Diencephalon (tissue), 1 donor: ENCODE measurements at places on chromosomes 13 and 19. TPM values are rescaled to one million over a fixed set of nuclear protein-coding genes. Genes with fewer than 3 reads are reported as not detected.

GFY gene
- total RNA-seq: not detected

ZNF226 gene
- total RNA-seq: 53.1 TPM

GPR18 gene
- not detected for total RNA-seq

CGB8 gene
- not detected for total RNA-seq

ZBTB7A gene
- 2.5 TPM for total RNA-seq

NALCN gene
- 63.0 TPM for total RNA-seq

C19orf81 gene
- not detected for total RNA-seq

EMC10 gene
- 68.5 TPM for total RNA-seq

SIGLEC14 gene
- 1.2 TPM for total RNA-seq

SLAIN1 gene
- total RNA-seq: 280 TPM

CCDC194 gene
- total RNA-seq: not detected

FGF21 gene
- not detected for total RNA-seq
